Fibroblast of mammary gland (primary cell): ENCODE measurements at places on chromosomes 3 and 15.

DNA sequence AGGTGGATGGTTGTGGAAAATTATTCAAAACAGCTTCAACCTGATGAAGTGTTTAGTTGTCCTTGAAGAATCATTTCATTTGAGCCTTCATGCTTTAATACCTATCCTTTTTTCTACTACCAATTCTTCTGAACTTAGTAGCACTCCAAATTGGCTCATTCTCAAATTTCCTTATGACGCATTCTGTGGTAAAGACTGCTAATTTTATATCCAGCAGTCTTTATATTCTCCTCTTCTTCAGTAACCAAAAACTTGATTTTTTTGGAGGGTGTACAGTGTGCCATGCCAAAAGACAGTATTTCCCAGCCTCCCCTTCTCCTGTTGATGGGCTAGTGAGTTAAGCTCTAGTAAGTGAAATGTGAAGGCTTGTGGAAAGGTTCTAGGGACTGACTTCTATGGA lies 25.2 kb downstream of the CGNL1 start:
- DNase-seq = peak; percentile 28

DNA sequence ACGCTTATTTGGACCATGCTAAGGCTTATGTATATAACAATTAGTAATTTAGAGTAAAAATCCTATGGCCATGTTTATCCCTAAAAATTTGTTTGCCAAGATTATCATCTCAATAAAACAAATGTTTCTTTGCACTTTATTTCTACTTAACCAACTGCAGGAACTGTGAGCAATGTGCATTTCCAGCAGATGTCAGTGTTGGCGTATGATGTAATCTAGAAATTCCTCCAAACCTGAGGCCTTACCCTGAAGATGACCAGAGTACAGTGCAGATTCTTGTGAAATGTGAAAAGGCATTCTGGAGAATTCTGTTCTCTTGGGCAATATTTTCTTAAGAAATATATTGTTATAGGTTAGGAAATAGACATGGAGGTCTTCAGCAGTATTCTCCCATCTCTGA lies 205.9 kb downstream of the MBNL1 start:
- DNase-seq = peak; percentile 85

DNA sequence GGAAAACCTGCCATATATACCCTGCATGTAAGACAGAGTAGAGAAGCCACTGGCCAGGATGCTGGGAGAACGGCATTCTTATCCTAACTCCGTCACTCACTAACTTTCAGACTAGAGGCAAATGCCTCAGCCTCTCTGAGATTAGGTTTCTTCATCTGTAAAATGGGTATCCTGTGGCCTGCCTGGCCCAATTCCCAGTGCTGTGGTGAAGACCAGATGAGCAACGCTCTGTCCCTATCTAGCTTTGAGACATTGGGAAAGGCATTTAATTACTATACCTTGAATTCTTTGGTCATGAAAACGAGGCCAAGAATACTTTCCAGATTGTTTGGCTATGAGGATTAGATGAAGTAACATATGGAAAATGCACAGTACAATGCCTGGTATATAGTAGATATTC lies 35.9 kb downstream of the CEMIP start:
- DNase-seq = no peak

GRCh38 chr3:38139652-38140051 lies 1.2 kb downstream of the MYD88 start:
- no peak for DNase-seq

DNA sequence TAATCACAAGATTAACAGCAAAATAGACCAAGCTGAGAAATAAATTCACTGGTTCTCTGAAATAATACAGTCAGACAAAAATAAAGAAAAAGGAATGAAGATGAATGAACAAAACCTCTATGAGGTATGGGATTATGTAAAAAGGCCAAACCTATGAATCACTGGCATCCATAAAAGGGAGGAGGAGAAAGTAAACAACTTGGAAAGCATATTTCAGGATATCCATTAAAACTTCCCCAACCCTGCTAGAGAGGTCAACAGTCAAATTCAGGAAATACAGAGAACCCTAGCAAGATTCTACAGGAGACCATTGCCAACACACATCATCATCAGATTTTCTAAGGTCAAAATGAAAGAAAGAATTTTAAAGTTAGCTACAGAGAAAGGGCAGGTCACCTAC lies 649.7 kb upstream of the CBLB start:
- DNase-seq = peak; percentile 53

DNA sequence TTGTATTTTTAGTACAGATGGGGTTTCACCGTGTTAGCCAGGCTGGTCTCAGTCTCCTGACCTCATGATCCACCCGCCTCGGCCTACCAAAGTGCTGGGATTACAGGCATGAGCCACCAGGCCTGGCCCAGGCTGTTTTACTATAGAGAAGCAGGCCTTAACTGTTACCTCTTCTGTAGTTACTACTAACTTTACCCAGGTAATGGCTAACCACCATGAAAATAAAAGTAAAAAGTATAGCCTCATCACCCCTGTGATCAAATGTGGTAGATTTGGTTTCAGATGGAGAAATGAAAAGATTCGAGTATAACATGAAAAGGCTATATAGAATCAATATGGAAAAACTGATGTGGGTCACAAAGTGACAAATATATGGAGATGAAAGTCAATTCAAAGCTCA lies 210.1 kb downstream of the CD47 start:
- no peak for DNase-seq

DNA sequence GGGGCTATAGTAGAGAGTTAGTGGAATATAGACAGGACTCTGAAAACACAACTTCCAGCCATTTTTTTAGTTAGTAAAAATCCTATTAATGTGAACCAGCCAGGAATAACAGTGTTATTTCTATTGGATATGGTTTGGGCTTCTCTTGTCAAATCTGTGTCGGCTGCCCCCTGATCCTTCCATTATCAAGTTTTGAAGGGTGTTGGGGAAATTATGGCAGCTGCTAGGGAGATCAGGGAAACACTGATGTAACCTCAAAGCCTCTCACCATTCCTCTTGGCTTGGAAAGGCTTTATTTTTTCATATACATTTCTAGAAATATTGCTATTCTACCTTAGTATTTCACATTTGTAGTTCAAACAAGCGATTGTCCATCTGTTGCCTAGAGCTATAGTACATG lies 293.7 kb upstream of the TPRG1 start:
- no peak for DNase-seq

DNA sequence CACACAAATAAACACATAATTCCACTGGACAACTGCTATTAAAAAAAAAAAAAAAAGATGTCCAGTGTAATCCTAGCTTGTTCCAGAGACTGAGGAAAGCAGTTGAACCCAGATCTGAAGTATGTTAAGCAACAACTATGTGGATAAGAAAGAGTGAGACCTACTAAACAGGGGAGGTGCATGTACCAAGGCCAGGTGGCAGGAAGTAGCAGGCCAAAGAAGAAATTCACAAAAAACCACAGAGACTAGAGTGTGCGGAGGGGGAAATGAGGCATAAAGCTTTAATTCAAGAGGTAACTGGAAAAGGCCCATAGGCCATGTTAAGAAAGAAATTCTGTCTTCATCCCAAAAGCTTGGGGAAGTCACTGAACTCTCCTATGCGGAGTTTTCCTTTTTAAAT lies 490.0 kb downstream of the NAALADL2 start:
- DNase-seq = no peak

GRCh38 chr3:71949442-71949841 lies 164.5 kb upstream of the PROK2 start:
- peak; percentile 40 for DNase-seq

- DNase-seq = no peak
These were observed 119.2 kb downstream of the CORO2B start for GRCh38 chr15:68697711-68698690.

DNA sequence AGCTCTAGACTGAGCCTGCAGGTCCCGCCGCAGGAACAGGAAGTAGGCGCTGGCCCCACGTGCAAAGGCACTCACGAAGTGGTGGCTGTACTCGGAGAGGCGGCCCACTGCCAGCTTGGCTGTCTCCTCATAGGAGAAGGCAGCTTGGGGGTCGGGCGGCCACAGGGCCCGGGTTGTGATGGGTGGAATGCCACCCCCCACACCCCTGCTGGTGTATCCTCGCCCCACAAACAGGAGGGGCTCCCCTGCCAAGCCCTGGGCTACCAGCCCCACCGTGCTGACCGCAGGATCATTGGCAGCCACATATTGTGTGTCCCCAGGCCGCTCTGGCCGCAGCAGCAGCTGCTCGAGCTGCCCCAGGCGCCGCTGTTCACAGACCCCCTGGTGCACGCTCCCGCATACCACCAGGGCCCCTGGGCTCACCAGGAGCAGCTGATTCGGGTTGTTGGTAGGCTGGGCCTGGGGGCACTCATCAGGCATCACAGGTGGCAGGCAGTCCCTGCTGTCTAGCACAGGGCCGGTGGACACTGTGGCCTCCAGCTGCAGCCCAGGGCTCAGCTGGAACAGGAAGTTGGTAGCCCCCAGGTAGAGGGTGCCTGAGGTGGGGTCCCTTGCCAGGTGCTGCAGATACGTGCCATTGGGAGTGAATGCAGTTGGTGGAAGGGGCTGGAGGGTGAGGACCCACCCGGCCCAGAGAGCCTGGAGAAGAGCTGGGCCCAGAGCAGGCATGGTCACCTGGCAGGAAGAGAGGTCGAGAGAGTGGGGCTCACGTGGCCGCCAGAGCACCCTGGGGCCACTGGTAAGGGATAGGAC lies 5.8 kb downstream of the PLXNB1 start:
- no peak for DNase-seq

- DNase-seq = no peak
These were observed 11.1 kb downstream of the ZBTB38 start for GRCh38 chr3:141379250-141379966.

- no peak for DNase-seq
These were observed 14.3 kb upstream of the P2RY12 start for GRCh38 chr3:151398895-151399294.

DNA sequence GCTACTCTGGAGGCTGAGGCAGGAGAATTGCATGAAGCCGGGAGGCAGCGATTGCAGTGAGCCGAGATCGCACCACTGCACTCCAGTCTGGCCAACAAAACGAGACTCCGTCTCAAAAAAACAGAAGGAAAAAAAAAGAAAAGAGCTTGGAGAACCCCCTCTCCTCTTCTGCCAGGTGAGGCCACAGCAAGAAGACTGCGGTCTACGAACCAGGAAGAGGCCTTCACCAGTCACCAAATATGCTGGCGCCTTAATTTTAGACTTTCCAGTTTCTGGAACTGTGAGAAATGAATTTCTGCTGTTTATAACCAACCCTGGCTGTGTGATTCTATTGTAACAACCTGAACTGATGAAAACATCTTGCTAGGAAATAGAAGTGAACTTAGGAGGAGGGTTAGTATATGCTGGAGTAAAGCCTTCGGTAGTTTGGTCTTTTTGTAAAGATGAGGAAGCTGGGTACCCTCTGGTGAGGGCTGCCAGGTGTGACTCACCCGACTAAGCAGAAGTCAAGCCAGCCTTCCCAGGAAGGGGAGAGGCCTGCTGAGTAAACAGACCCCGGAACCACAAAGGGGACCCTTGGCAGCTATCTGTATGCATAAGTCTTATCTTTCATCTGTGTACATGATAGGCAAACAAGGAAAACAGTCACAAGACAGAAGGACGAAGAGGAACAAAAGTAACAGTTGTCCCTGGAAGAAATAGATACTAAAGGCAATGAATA lies 78.7 kb downstream of the KLF13 start:
- peak; percentile 33 for DNase-seq

DNA sequence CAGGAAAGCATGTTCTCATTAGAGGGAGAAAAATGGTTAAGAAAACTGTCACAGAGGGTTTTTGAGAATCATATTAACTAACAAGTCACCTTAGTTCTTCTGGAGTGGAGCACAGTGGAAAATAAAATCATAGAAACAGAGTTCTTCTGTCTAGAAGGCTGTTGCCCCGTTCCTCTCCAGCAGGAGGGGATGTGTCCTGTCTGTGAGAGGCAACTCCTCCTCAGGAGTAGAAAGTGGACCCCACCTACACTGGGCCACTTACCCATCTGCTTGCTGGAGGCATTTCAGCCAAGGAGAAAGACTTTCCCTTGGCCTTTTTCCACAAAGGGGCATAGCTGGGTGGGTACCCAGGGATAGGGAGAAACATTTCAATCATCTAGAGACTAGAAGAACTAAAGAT lies 106.6 kb downstream of the SSR3 start:
- peak; percentile 62 for DNase-seq

DNA sequence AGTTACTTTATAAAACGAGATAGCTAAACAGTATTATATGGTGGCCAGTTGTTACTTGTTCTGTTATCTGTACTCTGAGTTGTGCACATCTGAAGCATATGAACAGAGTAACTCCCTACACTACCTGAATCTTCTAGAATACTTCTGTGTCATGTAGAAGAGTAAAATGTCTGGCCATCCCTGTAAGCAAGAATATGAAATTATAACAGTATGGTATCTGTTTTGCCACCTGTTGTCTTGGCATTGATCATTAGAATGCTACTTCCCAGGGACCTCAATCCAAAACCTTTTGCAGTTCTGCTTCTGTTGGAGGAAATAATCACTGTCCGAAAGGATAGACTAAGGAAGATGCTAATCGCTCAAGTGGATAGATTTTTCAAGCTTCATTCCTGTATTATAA lies 1.9 kb downstream of the TEX9 start:
- no peak for DNase-seq

DNA sequence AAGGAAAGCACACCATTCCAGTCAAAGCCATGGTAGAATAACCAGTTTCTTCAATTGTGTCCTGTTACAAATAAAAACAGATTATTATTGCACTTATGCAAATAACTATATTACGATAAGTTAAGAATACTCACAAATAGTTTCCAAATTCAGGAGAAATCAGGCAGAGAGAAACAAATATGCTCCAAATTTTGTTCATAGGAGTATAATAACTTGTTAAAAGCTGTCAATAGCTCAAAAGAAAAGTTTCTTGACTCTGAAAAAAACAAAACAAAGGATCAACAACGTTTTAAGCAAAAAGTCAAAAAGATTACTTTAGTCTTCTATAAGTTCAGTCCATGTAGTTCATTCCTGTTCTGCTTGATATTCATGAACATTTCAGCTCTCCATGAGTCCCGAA lies 59.7 kb upstream of the BDH1 start:
- DNase-seq = no peak

- DNase-seq = no peak
These were observed 20.4 kb downstream of the TGM5 start for GRCh38 chr15:43246261-43246774.

DNA sequence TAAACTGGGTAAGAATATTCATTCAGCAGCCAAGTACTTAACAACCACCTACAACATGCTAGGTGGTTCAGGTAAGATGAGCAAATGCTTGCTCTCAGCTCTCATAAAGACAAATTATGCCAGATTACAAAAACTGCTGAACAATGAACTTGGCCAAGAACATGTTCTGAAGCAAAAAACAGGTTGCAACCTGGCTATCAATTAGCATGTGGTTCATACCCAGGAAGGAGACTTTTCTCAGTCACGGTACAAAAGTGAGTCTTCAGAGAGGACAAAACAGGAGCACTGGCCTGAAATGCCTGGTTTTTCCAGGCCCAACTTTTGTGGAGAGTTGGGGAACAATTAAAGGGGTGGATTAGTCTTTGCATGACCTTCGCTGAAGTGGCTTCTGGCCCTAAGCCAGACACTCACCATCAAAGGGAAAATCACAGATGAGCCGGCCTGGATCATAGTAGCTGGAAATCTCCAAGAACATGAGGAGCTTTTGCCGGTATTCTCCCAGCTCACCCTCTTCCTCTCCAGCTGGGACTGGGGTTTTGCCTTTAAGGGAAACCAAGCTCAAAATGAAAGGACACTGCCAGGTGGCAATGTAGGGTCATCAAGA lies 7.6 kb upstream of the PLA2G4F start:
- DNase-seq = no peak
